ENCODE measurements at places on chromosomes 6 and 20.

- peak; percentile 92 for DNase-seq
Measured at GRCh38 chr6:96521644-96522464, at the start of gene UFL1. Gene UFL1 (plus strand): TSS chr6:96521806. CDS start chr6:96521874, 68 bp downstream.

DNA sequence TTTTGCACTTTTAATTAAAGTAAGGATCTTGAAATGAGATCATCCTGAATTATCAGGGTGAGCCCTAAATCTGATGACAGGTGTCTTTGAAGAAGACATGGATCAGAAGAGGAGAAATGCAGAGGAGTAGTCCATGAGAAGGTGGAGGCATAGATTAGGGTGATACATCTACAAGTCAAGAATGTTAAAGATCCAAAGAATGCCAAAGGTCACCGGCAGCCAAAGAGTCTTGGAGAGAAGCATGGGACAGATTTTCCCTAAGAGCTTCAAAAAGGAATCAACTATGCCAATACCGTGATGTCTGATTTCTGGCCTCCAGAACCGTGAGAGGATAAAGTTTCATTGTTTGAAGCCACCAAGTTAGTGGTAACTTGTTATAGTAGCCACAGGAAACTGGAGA lies 59.0 kb upstream of the THEMIS start:
- no peak for DNase-seq

GRCh38 chr20:5657190-5657875 lies 92.9 kb upstream of the SHLD1 start:
- DNase-seq: no peak

DNA sequence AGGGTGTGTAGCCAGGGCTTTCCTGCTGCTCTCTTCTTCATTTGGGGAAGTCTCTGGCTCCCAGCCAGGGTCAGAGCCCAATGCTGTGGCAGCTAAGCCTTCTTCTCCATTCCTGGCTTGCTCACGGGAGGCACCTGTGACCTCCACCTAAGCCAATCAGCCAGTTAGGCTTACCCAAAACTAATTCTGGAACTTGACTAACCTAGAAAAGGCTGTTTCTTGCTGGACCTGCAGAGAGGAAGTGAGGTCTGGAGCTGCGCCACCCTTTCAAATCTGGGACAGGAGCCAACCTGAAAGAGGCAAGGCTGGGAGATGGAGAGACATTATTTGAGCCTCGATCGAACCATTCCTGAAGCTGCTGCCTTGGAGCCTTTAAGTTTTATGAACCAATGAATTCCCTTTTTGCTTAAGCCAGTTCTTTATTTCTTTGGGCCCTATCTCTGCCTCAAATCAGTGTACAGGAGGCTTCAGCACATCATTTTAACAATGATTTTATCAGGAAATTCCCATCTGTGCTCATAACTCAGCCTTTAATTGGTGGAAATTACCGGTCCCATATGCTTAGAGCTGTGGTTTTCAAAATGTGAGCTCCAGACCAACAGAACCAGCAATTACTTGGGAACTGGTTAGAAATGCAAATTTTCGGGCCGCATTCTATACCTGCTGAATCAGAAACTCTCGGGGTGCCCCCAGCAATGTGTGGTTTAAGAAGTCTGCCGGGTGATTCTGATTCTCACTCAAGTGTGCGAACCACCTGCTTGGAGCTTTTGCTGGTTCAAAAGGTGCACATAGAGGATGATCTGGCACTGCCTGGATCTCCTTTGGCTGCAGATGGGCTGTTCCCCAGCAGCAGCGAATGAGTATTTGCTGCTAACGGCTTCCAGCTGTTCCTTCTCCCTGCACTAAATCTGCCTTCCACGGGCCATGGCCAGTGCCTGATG lies 97.4 kb upstream of the RNF24 start:
- no peak for DNase-seq

- DNase-seq: no peak
Measured at GRCh38 chr6:157800420-157801237, 22.4 kb upstream of the SNX9 start.

GRCh38 chr20:48531505-48531904 lies 296.3 kb downstream of the PREX1 start:
- no peak for DNase-seq

DNA sequence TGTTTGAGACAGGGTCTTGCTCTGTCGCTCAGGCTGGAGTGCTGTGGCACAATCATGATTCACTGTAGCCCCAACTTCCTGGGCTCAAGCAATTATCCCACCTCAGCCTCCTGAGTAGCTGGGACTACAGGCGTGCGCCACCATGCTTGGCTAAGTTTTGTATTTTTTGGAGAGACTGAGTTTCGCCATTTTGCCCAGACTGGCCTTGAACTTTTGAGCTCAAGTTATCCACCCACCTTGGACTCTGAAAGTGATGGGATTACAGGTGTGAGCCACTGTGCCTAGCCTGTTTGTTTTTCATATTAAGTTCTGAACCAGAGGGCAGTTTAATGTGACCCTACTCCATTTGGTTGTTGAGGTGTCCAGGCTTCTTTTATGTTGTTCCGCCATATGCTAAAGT lies 194.8 kb downstream of the PLCB1 start:
- no peak for DNase-seq

DNA sequence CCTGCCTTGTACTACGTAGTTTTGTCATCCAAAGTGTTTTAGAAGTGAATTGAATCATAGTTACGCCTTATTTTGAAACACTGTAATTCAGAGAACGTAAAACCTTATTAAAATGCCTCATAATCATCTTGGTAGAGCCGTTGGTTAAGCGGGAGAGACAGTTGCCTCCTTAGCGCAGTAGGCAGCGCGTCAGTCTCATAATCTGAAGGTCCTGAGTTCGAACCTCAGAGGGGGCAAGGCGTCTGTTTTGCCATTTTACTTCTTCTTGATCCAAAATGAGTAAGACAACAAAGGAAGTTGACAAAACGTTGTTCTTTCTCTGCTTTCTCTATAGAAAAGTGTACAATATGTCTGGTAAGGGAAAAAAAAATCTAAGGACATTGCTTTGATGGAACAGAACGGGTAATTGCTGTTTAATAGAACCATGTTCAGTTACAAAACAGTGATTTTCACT lies 20.7 kb upstream of the TRIM27 start:
- peak; percentile 78 for DNase-seq

Data from CD4-positive, alpha-beta T cell treated with Interleukin-6 at 100 ng/mL for 8 hours (primary cell).